GM10248 (cell line): ENCODE measurements at places on chromosomes 12 and 14.

GRCh38 chr14:90968025-90968424 is 92.4 kb downstream of the RPS6KA5 start:
- DNase-seq, result no peak

- no peak for DNase-seq
Observed at GRCh38 chr14:89924268-89924667, 30.3 kb downstream of the EFCAB11 start.

GRCh38 chr12:52020539-52021336 is 14.0 kb downstream of the TAMALIN start:
- peak; percentile 71 for DNase-seq

GRCh38 chr14:68662392-68662791 is 130.5 kb downstream of the ZFP36L1 start:
- no peak for DNase-seq

GRCh38 chr12:13436182-13436581 is 239.7 kb downstream of the EMP1 start:
- no peak for DNase-seq

GRCh38 chr14:83975841-83976770 is 1553.8 kb upstream of the FLRT2 start:
- DNase-seq, result no peak

DNA sequence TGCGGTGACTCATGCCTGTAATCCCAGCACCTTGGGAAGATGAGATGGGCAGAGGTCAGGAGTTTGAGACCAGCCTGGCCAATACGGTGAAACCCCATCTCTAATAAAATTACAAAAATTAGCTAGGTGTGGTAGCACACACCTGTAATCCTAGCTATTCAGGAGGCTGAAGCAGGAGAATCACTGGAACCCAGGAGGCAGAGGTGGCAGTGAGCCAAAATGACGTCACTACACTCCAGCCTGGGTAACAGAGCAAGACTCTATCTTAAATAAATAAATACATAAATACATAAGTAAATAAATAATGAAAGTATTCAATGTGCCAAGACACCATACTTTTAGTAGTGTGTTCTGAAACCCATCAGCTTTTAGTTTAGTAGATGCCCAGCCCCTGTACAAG is 308.1 kb upstream of the FLRT2 start:
- DNase-seq, result no peak

DNA sequence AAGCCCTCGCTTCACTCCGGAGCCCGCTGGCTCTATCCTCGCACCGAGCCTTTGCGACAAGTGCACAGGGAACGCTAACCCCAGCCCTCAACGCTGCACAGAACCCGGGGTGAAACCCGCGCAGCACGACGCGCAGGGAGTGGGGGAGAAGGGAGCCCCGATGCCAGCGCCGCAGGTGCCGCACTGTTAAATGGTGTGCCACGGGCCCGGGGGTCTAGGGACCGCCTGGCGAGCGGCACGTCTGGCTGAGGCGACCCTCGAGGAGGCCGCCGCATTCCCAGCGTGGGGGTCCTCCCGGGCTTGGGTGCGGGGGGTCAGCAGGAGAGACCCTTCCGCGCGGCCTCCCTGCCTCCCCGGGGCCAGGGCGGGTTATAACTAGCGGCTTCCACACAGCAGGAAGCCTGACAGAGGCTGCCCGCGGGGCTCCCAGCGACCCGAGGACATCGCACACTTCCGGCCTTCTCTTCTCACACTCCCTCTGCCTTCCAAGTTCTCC is 23.8 kb upstream of the LRTM2 start:
- DNase-seq, result peak; percentile 50

DNA sequence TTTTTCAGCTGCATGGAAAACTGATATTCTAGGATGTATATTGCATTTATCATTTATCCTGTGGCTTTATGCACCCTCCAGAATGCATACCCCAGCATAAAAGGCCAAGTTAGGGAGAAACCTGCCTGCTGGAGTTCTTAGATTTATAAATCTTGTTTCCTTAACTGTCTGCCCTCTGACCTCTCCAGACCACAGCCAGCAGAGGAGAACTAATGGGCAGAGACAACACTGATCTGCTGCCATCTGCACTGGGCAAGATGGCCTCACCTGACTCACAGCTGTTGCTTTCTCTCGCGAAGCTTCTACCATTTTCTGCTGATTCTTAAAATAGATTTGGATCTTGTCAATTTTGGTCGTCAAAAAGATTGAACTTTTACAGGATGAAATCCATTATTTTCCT is 65.8 kb downstream of the PPP2R5C start:
- DNase-seq, result no peak

DNA sequence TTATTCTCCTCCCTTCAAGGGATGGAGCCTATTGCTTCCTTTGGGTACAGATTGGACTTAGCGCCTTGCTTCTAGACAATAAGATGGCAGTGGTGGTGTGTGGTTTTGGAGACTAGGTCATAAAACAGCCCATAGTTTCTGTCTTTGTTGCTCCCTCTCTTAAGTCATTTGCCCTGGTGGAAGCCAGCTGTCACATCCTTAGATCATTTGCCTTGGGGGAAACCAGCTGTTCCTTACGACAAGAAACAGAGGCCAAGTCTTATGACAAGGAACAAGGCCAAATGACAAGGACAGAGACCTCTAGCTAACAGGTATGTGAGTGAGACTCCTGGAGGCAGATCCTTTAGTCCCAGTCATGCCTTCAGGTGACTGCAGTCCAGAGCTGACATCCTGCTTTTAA is 9.2 kb upstream of the PALS1 start:
- DNase-seq, result no peak
